ENCODE measurements at places on chromosomes 2 and 18. TPM values are rescaled to one million over a fixed set of nuclear protein-coding genes. Genes with fewer than 3 reads are reported as not detected.

DNA sequence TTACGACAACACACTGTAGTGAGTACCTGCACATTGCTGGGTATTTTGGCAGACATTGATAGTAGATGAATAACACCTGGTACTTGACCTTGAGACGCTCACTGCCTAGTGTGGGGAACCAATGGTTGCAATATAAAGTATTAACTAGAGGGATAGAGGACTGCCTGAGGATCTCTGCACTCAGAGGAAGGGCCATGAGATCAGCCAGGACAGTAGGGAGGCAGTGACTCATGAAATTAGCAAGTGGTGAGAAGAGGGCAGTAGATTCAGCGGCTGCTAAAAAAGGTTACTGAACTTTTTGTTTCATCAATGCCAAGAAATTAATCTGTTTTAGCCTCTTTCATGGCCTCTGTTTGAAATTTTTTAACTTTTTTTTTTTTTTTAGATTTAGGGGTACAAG lies 250.8 kb upstream of the TCF4 start:
- no peak for DNase-seq

- no peak for DNase-seq
Observed at GRCh38 chr2:144011098-144011497, 508.8 kb downstream of the ZEB2 start.

- no peak for DNase-seq
Observed at GRCh38 chr2:135471106-135471505, 59.9 kb downstream of the ZRANB3 start.

- peak; percentile 39 for DNase-seq
Observed at GRCh38 chr2:203705178-203705577, 1.3 kb upstream of the CD28 start.

GRCh38 chr2:68796295-68796905 lies 61.8 kb downstream of the ARHGAP25 start:
- no peak for DNase-seq

DNA sequence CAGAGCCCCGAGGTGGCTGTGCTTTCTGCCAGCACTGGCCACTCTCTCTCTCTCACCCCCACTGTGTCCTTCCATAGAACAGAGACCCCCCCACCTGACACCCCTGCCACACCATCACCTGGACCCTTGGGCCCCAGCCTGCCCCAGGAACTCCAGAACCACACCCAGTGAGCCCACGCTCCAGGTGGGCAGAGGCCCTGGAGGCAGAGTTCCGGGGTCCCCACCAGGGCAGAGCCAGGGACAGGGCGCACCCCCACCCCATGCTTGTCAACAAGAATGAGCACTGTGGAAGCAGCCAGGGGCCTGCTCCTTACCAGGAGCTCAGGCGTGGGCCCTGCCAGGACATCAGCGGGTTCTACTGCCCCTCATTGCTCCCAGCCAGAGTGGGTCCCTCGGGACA lies 14.6 kb downstream of the PASK start:
- DNase-seq, result no peak

GRCh38 chr2:98463551-98463971 lies 18.9 kb downstream of the INPP4A start:
- no peak for DNase-seq

DNA sequence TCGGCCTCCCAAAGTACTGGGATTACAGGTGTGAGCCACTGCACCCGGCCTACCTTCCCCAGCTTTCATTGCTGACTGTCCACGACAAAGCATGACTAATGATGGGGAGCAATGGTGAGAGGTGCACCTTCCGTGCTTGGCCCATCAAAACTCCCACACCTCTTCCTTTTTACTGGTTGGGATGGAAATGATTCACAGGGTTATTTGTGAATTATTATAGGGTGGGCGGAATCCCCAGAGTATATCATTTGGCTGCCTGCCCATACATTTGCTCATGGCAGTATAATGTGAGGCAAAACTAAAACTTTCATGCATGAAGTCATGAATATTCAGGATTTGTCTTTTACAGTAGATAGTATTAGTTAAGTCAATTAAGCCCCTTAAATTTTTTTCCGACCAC lies 334.2 kb upstream of the NETO1 start:
- DNase-seq, result no peak

GRCh38 chr2:162232671-162233070 lies 10.6 kb downstream of the FAP start:
- no peak for DNase-seq

The SCTR gene
- not detected for total RNA-seq

The KIAA1328 gene
- total RNA-seq, result 6.6 TPM

The LYPD6 gene
- total RNA-seq, result not detected

The MAP3K19 gene
- total RNA-seq, result not detected

The SLC4A3 gene
- not detected for total RNA-seq

The KLHL41 gene
- 0.22 TPM for total RNA-seq

Measured in CD8-positive, alpha-beta memory T cell (primary cell).